Skeletal muscle cell (primary cell): ENCODE measurements at places on chromosomes 7 and 10.

DNA sequence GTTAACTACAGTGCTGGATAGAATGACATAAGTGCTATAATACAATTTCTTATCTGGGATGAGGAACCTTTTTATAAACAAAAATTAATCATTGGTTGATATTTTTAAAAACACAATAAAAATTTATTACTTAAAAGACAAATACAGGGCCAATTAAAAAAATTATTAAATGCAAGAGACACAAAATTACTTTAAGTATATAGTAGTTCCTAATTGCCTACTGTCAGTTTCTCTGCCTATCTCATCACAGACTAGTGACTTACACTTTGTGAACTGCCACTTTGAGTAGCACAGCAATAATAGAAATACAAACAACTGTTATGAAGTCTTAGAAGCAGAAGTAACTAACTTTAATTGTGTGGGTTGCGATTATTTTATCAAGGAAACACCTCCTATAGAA is 8.4 kb downstream of the TES start:
- no peak for DNase-seq

GRCh38 chr10:131195116-131195515 is 116.4 kb downstream of the TCERG1L start:
- DNase-seq = no peak

DNA sequence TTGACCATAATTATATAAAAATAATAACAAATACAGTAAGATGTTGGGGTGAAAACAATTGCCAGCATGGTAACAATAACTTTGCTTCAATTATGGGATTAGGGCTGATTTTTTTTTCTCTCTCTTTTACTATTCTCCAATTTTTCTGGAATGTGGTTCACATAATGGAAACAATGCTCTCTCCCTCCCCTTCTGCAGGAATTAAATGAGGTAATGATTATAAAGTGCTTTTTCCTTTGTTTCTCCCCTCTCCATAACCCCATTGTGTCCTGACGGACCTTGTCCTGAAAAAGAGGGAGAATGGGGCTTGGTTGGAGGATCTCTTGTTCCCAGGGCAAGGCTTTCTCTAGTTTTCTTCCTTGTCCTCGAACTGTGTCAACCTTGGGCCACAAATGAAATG is 234.0 kb upstream of the ZNF32 start:
- no peak for DNase-seq

- DNase-seq = no peak
These were observed 239.8 kb downstream of the TCERG1L start for GRCh38 chr10:131071721-131072120.

DNA sequence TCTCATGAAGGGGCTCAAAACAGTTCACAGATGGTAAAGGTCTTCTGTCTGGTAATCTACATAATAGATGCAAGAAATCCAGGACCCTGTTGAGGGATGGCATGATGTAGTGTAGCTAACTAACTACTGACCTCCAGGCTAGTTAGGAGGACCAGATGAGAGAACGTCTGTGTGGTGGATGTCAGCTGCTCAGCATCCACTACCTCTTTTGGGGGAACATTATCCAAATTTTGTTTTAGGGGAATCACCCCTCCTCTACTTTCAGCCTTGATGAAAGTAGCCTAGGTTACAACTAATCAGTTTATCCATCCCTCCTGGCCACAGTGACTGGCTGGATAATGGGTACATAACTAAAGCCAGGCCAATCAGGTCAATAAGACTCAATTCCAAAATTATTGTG is 246.0 kb downstream of the RNLS start:
- no peak for DNase-seq

DNA sequence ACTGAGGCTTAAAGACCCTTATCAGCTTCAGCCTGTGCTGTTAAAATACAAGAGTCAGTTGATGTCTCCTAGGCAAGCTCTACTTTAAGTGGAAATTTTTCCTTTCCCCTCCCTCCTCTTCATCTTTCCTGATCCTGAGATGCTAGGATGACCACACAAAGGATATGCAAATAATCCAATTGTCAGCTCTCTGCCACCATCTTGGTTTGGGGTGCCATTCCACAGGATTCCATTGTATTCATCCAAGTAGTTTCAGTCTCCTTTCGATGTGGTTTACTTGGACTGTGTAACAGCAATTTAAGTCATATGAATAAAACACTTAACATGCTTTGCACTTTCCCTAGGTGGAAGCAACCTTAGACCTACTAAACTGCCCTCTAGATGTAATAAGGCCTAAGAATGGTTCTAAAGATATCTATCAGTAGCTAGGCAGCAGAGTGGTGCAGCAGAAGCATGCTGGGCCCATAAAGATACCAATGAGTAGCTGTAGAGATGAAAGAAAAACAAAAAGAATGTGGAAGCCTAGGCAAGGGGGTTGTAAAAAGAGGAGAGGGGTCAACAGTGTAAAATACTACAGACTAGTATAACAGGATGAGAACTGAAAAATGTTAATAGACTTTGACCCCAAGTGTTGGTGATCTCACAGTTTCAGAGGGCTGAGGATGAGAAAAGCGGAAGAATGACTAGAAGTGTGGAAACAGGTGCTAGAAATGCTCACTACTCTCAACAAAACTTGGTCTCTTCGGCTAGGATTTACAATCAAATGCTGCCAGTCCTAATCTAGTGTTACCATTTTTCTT is 2.4 kb upstream of the CFAP69 start:
- no peak for DNase-seq

DNA sequence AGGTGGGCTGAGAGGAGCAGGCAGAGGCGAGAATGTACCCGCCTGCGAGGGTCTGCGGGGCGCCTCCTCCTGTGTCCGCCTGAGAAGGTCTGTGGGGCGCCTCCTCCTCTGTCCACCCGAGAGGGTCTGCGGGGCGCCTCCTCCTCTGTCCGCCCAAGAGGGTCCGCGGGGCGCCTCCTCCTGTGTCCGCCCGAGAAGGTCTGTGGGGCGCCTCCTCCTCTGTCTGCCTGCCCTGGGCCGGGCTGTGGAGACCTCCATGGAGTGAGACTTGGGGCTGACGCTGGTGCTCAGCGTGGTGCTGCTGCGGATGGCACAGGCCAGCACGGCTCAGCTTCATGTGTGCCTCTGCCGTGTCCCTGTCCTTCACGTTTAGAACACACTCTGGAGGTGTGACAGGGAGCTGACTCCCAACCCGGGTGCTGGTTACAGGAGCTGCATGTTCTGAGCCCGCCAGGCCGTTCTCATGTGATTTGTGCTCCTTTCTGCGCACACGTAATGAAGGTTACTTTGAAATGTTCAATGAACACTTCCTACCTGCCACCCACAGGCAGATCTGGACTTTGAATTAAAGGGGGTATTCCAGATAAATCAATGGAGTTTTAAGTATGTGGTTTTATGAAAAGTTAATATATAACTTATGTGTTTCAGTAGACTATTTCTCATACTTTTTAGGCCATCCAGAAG is 20.5 kb upstream of the GET4 start:
- no peak for DNase-seq

DNA sequence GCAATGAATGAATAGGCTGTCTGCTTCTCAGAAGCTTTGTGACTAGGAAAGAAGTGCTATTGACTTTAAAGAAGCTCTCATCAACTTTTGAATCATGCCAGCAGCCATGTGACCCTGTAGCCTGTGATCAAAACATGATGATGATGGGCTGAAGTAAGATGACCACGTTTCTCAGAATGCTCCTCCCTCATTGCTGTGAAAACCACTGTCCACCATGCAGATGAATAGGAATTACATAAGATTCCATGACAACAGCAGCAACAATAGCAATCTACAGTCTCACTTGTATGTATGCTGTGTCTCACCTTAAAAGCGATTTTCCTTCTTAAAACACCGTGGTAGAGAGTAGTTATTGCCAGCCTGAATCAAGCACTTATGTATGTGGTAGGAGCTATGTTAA is 228.4 kb downstream of the TRIL start:
- no peak for DNase-seq

GRCh38 chr7:35605760-35606159 is 89.2 kb downstream of the HERPUD2 start:
- peak; percentile 85 for DNase-seq

- DNase-seq = peak; percentile 85
These were observed 52.6 kb upstream of the SMNDC1 start for GRCh38 chr10:110357252-110357780.

- no peak for DNase-seq
These were observed 3.9 kb upstream of the GPRIN2 start for GRCh38 chr10:46560381-46560780.

- DNase-seq = no peak
These were observed 57.6 kb upstream of the DOCK1 start for GRCh38 chr10:126847666-126848065.

GRCh38 chr7:22697876-22698606 is 29.0 kb upstream of the IL6 start:
- no peak for DNase-seq

DNA sequence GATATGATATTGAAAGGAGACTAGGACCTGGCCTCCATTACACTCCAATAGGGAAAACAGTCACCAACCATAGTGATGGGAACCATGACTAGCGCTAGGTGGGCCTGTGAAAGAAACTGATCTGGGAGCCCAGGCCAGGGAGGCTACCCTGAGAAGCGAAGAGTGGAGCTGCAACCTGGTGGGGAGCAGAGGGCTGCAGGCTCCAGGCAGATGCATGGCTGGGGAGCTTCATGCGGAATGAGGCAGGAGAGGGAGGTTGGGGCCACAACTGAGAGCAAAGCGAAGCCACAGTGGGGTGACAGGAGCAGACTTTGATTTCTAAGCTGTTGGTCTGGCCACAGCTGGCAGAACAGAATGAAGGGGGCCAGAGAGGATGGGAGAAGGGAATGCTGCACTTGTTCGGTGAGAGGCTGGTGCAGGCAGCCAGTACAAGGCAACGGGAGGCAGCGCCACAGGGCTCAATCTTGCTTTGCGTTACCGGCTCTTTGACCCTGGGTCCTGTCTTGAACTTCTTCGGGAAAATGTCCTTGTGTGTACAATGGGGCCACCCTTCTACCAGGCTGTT is 88.4 kb downstream of the TACC2 start:
- no peak for DNase-seq

DNA sequence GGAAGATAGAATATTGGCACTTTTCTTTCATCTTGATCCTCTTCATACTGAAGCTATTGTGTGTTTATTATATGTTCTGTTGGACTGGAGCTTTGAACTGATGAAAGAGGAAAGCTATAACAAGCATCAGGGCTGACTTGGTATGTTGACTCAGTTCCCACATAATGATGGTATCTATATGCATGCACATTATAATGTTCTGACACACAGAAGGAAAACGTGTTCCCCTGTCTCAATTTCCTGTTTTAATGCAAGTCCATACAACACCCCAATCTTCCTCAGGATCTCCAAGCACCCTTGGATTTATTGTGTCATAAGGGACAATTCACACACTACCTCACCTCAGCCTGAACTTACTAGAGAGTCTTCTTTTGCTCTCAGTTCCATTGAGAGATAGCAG is 8.3 kb upstream of the WASL start:
- DNase-seq = no peak

GRCh38 chr10:86673216-86673826 is 5.0 kb downstream of the LDB3 start:
- DNase-seq = no peak

- no peak for DNase-seq
These were observed 404.7 kb downstream of the ARL4A start for GRCh38 chr7:13091974-13092707.

GRCh38 chr7:121043314-121044234 is 55.1 kb downstream of the CPED1 start:
- DNase-seq = no peak

GRCh38 chr10:14481752-14482151 is 151.0 kb upstream of the FRMD4A start:
- DNase-seq = no peak

GRCh38 chr10:20984662-20985061 is 87.6 kb upstream of the NEBL start:
- DNase-seq = no peak

GRCh38 chr7:140242057-140243031 is 65.6 kb upstream of the KDM7A start:
- no peak for DNase-seq

DNA sequence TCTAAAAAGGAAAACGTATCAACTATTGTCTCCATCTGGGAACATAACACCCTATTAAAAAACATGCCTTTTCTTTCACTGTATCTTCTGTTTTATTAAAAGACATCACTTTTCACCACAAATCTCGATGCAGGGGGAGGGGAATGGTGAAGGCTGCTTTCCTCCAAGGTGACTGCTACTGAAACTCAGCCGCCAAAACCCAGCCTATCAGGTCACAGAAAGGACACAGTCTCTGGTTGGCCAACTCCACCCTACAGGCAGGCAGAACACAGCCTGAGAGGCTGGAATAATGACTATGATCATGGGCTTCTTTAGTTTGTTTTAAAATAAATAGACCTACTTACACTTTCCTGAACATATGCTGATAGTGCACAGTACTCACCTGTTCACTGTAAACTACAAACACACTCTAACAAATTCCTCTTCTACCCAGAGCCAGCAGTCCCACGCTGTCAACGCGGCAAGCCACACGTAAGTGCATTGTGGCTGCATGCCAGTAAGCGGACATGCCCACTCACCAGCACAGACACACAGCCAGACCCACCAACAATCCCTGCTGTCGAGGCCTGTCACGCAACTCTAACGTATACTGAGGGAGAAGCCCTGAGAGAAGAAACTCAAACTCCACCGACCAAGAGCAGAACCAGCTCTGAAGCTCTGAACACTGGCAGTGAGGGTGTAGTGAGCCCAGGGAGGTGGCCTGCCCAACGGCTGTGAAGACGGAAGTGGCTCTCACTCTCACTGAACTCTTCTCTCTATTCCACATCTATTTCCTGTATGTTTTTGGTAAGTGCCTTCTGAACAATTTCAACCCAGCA is 41.8 kb downstream of the NCAPG2 start:
- DNase-seq = no peak

DNA sequence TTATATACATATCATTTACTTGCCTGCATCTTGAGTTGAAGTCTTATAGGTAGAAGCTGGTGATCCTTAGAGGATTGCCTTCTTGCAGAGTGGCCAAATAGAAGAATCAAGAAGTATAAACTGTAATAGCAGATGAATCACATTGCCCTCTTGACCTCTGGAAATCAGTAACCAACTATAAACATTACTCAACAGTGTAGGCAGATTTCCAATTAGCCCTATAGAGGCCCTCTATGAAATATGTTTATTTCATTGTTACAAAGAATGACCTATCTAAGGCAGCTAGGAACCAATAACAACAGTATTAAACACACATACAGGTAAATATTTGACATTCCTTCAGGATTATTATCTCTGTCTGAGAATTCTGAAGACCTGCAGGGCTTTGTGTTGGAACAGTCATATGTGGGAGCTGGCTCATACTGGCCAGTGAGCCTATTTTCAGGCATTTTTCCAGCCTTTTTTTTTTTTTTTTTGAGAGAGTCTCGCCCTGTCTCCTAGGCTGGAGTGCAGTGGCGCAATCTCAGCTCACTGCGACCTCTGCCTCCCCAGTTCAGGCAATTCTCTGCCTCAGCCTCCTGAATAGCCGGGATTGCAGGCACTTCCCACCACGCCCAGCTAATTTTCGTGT is 7.2 kb upstream of the SRI start:
- peak; percentile 70 for DNase-seq

- no peak for DNase-seq
These were observed 36.9 kb downstream of the TNPO3 start for GRCh38 chr7:129017933-129018538.
